ENCODE measurements at places on chromosomes 3 and 15.

- no peak for DNase-seq
Observed at GRCh38 chr3:131326307-131326706, 55.3 kb upstream of the NUDT16 start.

DNA sequence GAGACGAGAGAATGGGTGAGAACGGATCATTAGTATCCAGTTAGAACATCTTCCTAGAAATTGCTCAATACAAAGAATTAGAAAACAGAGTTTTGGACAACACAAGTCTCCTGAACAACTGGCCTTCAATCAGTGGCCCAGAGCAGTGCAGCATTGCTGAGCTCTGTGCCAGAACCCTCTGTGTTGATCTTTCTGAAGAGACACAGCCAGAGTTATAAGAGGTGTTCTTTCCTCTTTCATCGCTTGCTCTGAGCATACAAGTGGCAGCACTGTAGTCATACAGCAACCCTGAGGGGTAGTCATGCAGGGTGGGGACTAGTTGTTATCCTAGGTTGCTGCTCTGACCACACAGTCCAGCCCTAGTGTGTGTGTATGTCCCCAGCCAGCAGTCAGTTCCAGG is 4.0 kb downstream of the KNSTRN start:
- no peak for DNase-seq

DNA sequence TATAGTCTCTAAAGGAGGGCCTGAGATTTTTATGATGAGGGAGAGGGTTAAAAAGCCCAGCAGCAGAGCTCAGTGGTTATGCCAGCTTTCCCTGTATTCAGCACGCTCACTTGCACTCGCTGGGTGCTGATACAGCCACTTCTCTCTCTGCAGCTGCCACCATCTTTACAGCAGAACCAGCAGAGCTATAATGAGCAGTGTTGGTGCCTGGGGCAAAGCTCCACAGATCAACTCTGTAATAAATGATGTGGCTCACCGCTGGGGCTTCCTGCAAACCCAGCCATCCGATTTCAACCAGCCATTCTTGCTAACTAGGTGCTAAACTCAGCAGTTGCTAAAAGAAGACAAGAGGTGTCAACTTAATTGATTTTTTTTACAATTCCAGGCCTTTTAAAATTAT is 48.0 kb downstream of the ARNT2 start:
- no peak for DNase-seq

- DNase-seq = no peak
Observed at GRCh38 chr3:39460677-39461076, 6.8 kb upstream of the MOBP start.

DNA sequence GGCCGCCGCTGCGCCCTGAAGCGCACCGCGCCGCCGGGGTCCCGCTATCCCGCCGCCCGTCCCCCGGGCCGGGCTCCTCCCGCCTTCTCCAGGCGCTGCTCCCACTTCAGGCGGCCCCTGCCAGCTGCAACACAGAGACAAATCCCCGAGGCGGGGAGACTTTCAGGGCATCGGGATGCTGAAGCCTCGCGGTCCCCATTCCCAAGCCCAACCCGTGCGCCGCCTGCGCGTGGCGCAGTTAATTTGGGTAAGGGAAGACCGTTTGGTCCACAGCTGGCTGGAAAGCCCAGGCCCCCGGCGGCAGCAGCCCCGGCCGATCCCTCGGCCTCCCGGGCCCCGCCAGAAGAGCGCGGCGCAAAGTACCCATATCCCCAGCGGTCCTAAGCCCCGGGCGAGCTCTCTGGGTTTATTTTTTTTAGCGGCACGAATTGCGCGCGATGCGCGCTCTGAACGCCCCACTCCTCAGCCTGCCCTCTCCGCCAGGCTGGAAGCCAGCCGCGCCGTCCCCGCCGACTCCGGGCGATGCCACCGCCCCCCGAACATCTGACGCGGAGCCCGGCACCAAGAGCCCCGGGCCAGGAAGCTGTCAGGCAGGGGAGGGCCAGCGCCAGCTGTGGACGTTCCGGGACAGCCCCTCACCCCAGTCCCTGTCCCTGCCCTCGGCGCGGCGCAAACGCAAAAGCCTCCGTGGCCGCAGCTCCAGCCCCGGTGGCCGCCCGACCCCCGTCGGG is 517 bp downstream of the FBN1 start:
- no peak for DNase-seq

GRCh38 chr3:185046164-185046515 is 106.7 kb downstream of the C3orf70 start:
- no peak for DNase-seq

DNA sequence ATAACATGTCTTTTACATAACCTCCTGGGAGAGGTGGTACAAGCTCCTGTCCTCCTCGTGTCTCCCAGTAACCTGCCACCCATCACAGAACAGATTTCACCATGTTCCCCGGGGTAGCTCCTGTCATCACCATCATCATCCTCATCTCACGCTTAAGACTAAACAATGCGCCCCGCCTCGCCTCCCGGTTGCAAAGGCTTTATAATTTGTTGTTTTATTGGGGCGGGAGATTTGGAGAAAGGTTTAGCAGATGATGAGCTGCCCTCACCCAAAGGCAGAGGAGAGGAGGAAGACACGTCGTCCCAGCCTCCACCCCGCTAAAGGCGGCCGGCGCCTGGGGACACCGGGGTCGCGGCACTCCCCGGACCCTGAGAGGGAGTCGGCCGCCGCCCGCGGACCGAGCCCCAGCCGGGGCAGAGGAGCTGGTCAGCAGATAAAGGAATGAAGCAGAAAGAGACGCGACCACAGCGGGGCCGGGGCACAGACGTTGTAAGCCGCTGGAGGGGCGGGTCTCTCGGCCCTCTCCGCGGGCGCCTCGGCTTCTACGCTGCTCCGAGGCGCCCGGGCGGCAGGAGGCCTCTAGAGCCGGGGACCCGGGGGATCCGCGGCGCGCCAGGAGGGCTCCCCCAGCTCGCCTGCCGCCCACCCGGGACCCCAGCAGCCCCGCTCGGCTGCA is 589 bp downstream of the HERC1 start:
- peak; percentile 3 for DNase-seq
